OCI-LY7 (cell line): ENCODE measurements at places on chromosomes 5 and 9.

DNA sequence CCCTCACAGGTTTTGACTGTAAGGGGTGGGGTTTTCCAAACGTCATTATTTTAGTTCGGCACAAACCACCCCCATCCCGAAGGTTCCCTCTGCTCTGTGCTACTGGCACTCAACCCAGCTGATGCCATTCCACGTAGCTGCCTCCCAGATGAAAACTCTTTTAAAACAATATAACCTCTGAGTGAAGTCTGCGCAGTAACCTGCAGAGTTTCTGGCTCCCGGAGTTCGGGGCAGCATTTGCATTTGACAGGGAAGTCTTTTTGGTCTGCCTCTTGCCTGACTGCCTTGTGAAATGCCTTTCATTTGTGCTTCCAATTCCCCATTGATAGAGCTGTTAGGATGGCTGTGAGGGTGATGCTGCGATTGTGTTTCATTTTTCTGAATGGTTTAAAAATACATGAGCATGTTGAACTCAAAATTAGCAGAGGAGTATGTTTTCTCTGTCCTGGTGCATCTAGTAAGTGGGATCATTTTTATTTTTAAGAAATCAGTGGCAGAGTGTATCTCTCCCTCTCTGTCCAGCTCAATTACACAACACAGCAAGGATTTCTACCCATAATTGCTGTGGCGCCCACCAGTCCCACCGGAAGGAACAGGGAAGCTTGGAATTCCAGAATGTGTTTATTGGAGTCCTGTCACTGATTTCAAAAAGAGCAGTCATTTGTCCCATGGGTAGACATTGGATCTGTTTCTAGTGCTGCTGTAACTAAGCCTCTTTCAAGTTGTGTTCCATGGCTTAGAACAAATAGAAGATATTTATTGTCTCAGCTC is 24.8 kb downstream of the ADCY2 start:
- DNase-seq, result no peak

GRCh38 chr9:134868751-134869553 is 11.7 kb upstream of the FCN2 start:
- DNase-seq, result peak; percentile 97

GRCh38 chr9:126621061-126621918 is 7.6 kb downstream of the LMX1B start:
- DNase-seq, result no peak

DNA sequence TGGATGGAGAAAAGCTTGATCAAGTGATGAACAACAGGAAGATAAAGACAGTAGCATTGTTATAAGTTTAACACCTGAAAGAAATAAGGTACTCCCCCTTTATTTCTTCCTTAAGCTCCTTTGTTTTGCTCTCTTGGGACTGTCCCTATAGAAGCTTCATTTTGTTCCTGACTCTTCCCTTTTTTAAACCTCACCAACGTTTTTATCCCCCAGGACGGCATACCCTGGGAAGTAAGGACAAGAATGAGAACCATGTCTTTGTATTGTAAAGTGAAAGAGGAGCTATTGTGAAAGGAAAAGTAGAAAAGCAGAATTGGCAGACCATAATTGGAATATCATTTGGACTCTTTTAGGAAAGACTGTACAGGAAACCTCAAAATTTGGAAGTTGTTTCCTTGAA is 1368.6 kb upstream of the C9orf72 start:
- no peak for DNase-seq

DNA sequence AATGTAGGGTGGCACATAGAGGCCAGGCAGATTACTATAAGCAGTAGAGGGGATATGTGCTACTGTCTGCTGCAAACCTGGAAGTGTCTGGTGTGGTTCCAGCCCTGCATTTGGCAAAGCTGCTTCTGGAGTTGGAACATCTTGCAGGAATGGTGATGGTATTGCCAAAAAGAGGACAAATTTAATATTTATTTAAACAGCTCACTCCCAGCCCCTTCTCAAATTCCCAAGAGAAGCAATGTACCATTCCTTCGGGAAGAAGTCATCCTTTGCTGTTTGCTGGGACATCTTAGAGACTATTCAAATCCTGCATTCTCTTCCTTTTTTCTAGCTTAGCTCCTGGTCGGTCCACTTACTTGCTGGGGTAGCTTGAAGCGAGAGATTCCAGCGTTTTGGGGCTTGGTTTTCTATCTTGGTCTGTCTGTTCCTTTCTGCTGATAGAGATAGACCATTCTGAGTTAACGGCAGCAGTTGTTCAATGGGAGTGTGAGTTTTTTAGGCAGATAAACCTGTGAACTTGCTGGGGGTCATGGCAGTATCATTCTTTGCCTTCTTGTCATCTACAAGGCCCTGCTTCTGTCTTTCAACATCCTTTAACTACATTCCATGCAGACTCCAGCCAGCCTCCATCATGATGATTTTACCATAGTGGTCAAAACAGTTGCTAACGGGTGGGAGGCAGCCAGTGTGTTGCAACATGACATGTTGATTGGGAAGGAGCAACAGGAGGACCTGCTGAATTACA is 69.9 kb downstream of the RCL1 start:
- no peak for DNase-seq

DNA sequence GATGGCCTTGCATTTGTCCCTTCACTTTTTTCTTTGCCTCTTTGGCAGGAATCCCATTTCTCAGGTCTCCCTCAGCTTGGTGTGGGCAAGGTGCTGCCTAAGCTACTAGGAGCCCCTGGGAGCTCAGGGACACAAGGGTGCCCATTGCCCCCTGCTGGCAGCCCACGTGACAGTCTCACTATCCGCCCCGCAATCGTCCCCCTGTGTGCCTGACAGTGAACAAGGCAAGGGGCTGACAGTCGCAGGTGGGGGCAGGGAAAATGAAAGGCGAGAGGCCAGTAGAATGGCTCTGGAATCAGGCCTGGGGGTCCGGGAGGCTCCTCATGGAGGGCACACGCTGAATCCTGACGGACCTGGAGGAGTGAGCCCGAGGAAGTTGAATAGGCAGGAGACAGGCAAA is 2.0 kb upstream of the PCDH12 start:
- peak; percentile 64 for DNase-seq

DNA sequence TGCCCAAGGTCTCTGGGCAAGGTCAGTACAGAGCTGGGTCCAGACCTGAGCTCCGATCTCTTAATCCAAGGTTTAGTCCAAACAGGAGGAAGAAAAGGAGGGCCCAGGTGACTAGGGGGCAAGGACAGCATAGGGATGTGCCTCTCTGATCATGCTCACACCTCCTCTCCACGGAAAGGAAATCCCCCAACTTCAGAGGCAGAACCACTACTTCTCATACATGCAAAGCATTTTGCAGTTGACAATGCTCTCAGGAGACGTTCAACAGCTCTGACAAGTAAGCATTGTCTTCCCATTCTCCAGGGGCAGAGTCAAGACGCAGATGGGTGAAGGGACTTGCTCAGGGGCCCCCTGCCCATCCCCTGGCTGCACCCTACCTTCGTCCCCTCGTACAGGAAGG is 8.7 kb upstream of the CORO2A start:
- DNase-seq, result peak; percentile 34

DNA sequence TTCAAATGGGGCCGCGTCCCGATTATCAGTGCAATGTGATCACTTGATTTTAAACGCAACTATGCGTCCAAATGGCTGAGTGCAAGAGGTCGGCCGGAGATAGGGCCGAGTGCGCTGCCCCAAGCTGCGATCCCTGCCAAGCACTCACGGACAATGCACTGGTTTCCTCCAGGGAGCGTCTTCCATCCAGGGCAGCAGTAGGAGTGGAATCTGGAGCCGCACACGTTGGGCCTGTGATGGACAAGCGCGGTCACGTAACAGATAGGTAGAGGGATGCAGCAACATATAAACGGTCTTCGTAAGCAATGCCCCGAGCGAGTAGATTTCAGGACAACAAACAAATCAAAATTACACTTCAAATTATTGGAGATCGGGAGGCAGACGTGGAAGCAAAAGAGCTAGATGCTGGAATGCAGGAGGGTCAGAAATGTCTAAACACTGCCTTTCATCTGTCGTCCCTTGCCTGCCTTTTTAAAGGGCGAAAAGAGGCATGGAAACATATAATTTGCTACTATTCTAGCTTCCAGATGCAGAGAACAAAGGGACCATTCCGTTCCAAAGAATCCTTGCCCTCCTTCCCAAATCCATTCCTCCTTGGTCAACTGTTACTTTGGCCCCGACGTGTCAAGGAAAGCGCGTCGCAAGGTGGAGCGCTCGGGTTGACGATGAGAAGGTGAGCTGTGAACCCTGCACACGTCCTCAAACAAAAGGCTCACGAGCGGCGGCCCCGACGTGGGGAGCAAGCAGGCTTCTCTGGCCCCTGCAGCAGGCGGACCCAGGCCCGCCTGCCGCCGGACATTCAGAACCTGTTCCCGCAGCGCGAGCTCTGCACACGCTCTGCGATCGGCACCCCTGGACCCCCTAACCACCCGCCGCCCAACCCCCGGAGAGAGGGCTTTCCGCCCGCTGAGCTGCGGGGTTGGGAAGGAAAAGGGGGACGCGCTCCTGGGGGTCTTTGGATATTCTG is 1.5 kb downstream of the FBN2 start:
- DNase-seq, result no peak

GRCh38 chr5:6868575-6869215 is 155.5 kb downstream of the TENT4A start:
- no peak for DNase-seq

GRCh38 chr9:11141357-11141756 is 528.6 kb upstream of the PTPRD start:
- no peak for DNase-seq

DNA sequence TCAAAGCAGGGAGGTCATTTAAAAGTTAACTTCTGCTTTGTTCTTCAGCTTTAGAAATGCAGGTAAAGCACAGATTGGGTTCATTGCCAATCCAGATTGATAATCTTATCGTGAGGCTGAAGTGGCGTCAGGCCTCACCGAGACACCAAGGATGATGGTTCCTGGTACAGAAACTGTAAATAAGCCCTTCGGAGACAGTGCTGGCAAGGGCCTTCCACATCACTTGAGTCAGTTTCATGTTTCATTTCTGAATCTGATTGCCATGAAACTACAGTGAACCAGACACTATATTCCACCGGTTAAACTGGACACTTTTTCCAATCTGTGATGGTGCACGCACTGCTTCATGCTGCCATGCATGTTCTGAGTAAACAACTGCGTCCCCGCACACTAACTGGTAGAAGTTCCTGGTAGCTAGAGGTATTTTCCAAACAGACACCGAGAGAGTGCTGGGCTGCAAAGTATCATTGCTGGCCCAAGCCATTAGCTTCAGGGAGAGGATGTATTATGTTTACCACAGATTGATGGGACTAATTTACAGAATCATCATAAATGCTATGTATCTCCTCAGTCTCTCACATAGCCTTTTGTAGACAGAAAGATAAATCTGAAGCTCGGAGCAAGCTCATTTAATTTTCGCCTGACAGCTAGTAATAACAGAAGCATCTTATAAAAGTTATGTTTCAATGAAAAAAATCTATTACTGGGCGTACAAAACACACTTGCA is 336.1 kb downstream of the GLIS3 start:
- no peak for DNase-seq

- DNase-seq, result no peak
Observed at GRCh38 chr5:125357660-125358059, 611.2 kb upstream of the ZNF608 start.

- DNase-seq, result no peak
Observed at GRCh38 chr5:24135536-24135935, 509.2 kb downstream of the CDH10 start.

- no peak for DNase-seq
Observed at GRCh38 chr5:123351240-123351639, 72.0 kb downstream of the CEP120 start.

GRCh38 chr5:64213011-64213410 is 47.4 kb downstream of the RNF180 start:
- no peak for DNase-seq

- no peak for DNase-seq
Observed at GRCh38 chr5:127056896-127057295, 16.4 kb downstream of the C5orf63 start.

- DNase-seq, result peak; percentile 57
Observed at GRCh38 chr9:21434202-21435014, 5.8 kb upstream of the IFNA1 start.

GRCh38 chr5:173733831-173734501 is 117.5 kb upstream of the BOD1 start:
- peak; percentile 92 for DNase-seq

- DNase-seq, result no peak
Observed at GRCh38 chr5:133873449-133873848, 95.0 kb downstream of the C5orf15 start.

- peak; percentile 77 for DNase-seq
Observed at GRCh38 chr9:33452828-33453271, 5.5 kb upstream of the AQP3 start.

DNA sequence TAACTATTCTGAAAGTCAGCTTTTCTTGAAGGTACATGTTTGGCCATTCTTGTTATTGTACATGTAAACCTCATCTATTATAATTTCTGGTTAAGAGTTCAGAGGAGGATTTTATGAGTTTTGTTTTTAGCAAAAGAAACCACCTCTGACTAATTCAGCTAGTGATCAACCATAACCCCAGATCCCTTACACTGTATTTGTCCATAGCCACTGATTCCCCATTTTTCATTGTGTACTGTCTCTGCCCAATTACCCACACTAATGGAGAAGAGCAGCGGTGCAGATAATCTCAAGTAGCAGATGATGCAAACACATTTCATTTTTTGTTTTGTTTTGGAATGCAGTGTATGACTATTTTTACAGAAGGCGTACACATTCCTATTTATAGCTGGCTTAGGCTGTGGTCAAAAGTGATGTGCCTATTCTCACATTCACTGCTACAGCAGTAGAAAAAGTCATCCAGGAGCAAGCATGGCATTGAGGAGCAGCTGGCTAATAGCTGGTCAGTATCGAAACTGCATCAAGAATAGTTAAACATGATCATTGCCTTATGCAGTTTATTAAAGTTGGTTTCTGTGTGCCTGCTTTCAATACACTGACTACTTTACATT is 988.3 kb downstream of the DTWD2 start:
- no peak for DNase-seq

GRCh38 chr5:172902497-172903472 is 56.4 kb upstream of the RPL26L1 start:
- peak; percentile 19 for DNase-seq

DNA sequence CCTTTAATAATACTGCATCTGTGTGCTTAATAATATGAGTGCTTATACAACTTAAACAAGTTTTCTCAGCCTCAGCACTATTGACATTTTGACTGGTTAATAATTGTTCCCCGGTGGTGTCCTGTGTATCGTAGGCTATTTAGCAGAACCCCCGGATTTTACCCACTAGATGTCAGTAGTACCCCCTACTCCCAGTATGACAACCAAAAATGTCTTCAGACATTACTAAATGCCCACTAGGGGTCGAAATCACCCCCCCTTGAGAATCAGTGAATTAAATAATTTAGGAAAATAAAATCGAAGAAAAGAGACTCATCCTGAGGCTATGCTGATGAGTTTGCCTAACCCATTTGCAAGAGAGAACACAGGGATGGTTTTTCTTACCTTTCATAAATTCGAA is 166.3 kb downstream of the ATP10B start:
- DNase-seq, result peak; percentile 29
